ENCODE measurements at places on chromosomes 7 and 10.

DNA sequence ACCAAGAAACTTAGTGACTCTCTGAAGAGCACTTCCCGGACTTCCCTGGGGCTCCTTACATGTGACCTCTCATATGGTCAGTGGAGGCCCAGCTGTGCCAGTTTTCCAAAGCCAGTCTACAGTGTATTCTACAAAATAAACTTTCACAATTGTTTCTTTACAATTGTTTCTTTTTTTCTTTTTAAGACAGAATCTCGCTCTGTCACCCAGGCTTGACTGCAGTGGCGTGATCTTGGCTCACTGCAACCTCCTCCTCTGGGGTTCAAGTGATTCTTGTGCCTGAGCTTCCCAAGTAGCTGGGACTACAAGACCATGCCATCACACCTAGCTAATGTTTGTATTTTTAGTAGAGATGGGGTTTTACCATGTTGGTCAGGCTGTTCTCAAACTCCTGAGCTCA lies 25.9 kb downstream of the CYP17A1 start:
- no peak for DNase-seq

- DNase-seq, result no peak
These were observed 336.8 kb downstream of the LRRTM3 start for GRCh38 chr10:67262675-67263074.

DNA sequence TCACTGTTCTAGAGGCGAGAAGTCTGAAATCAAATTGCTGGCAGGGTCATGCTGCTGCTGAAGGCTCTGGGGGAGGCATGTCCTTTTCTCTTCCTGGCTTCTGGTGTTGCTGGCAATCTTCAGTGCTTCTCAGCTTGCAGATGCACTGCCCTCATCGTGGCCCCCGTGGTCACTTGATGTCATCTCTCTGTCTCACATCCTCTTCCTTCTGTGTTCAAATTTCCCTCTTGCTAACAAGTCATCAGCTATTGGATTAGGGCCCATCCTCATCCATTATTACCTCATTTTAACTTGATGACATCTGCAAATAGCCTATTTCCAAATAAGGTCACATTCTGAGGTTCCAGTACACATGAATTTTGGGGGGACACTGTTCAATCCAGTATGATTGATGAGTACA lies 36.6 kb upstream of the SRGN start:
- peak; percentile 72 for DNase-seq

DNA sequence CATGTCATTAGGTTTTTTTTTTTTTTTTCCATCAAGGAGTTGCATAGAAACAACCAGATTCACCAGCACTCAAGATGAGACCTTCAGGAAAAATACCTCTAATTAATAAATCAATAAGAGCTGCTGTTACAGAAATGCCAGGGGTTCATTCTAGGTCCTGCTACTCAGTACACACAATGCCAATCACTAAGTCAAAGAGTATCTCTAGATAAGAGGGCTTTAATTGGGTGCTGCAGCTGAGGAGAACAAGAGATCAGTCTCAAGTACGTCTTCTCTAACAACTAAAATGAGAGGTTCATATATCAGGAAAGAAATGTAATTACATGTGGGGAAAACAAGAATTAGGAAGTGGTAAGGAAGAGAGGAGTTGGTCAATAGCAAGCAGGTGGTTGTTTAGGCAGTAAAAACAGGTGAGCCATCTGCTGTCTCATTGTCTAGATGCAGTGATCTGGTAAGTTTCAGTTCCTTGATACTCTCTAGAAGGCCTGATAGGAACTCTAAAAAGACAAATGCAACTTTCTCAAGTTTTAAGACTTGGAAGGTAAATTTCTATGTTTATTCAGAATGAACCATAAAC lies 272.9 kb upstream of the ZWINT start:
- DNase-seq, result no peak

- no peak for DNase-seq
These were observed 49.7 kb downstream of the BZW2 start for GRCh38 chr7:16695621-16696237.

DNA sequence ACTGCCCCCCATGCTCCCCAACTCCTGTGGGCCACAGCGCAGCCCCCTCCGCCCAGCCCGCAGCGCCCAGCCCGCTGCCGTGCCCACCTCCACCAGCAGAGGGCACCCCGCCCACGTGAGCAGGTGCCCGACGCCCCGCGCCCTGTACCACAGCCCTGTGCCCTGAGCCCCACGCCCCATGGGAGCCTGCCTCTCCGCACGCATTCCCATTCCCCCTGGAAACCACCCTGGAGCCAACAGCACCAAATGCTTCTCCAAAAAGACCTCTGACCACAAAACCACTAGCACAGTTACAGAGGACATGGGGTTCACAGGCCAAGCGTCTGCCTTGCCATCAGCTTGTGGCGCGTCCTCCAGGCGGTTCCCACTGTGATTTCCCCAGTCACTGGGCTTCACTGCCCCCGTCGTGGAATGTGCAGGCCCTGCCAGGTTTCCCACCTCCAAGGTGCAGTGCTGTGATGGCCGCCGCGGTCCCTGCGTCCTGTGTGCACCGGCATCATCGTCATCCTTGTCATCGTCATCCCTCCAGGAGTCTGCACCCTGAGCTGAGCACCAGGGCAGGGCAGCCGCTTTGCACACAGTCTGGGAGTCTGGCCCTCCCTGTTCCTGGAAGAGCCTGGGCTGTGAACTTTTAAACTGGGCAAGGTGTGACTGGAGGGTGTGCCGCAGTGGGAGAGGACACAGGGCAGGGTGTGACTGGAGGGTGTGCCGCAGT lies 61.7 kb downstream of the PWWP2B start:
- DNase-seq, result peak; percentile 64

DNA sequence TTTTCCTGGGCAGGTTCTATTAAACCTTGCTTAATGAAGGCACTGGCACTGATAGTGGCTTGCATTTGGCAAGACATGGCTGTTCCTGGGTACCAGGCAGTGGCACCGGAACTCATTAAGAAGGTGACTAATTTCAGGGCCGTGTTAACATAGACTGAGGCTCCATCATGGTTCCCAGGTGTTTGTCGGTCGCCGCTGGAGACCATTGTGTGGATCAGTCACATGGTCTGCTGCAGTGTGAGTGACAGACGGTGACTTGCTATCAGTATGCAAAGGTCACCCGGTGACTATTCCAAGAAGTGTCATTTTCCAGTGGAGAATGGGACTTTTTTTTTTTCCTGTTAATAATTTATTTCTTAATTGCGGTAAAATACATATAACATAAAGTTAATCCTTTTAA lies 106.3 kb downstream of the INSYN2A start:
- DNase-seq, result no peak

DNA sequence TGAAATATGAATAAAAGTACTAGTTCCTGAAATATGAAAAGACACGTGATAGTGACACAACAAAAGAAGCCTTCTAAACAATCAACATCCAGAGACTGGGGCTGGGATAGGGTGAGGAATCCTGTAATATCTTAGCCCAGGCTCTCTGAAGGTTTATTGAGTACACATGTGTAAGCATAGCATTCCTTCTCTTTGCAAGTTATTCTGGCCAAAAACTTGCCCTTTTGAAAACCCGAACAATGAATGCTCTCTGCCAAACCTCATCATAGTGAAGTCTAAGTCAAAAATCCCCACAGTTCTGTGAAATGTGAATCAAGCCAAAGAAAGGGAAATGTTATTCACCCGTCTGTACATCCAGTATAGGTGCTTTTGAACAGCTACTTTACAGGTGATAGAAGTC lies 11.6 kb downstream of the SEMA3D start:
- DNase-seq, result no peak

- no peak for DNase-seq
These were observed 36.1 kb downstream of the AGMO start for GRCh38 chr7:15525652-15526263.

- DNase-seq, result peak; percentile 60
These were observed 7.3 kb downstream of the FGFBP3 start for GRCh38 chr10:91901784-91902677.

DNA sequence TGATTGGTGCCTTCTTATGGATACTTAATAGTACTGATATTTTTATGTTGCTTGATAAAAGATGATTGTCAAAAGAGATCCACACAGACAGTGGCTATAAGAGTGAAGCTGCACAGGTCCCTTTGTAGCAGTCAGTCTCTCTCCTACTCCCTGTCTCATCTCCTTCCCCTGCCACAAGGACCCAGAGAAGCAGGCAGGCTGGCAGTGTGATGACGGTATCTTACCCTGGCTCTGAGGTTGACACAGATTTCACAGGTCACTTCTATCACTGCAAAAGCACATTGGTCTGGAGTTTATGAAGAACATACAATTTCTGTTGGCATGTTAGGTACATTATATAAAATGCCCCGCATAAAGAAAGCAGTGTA lies 64.4 kb upstream of the AHR start:
- DNase-seq, result peak; percentile 62

GRCh38 chr10:110003524-110003885 lies 4.3 kb upstream of the ADD3 start:
- DNase-seq, result no peak

DNA sequence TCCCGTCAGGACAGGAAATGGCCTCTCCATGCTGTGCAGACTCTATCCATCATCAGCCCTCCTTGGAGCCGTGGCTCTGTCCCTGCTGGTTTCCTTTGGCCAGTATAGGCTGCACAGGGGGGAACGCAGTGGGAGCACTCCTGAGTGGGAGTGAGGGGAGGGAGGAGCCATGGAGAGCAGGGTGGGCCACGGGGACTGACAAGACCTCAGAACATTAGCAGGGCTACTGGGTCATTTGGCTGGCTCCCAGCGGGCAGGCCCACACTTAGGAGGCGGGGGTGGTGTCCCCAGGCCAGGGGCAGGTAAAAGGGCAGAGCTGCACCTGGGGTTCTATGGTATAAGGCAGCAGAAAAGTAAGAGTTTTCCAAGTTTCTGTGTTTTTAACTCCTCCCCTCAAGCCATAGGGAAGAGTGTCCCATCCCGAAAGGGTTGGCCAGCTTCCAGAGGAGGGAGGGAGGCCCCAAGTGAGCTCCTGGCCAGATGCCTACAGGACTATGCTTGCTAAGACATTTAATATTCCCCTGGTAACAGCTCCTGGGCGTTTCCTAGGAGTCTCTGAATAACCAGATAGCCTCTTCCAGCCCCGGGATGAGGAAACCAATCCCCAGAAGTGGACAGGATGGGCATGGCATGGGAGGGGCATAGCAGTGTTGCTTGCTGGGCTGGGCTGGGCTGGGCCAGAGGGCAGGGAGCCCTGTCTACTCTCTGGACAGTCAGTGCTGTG lies 5.5 kb upstream of the OPN4 start:
- DNase-seq, result no peak

- no peak for DNase-seq
These were observed at the start of gene PTF1A for GRCh38 chr10:23191764-23192711. PTF1A (plus strand) TSS chr10:23192312; CDS start chr10:23192531, 219 bp downstream.

- DNase-seq, result no peak
These were observed 121.2 kb upstream of the FOXP2 start for GRCh38 chr7:114293289-114294012.

DNA sequence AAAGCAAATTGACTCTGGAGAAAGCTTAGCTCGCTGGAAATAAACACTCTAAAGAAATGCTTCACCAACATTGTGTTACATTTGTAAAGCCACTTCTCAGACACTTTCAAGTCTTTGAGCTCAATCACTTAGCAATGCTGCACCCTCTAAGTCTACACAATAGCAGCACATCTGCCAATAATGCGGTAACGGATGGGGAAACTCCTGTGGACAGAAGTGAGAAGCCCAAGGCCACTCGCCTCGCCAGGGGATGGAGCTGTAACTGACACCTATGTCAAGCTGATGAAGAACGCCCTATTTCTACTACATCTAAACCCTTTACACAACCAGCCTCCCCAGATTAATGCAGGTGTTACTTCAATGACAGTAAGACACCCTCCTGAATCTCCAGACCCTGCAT lies 167.7 kb downstream of the SFMBT2 start:
- peak; percentile 27 for DNase-seq

- peak; percentile 50 for DNase-seq
These were observed 27.2 kb downstream of the IKZF1 start for GRCh38 chr7:50331564-50332208.

DNA sequence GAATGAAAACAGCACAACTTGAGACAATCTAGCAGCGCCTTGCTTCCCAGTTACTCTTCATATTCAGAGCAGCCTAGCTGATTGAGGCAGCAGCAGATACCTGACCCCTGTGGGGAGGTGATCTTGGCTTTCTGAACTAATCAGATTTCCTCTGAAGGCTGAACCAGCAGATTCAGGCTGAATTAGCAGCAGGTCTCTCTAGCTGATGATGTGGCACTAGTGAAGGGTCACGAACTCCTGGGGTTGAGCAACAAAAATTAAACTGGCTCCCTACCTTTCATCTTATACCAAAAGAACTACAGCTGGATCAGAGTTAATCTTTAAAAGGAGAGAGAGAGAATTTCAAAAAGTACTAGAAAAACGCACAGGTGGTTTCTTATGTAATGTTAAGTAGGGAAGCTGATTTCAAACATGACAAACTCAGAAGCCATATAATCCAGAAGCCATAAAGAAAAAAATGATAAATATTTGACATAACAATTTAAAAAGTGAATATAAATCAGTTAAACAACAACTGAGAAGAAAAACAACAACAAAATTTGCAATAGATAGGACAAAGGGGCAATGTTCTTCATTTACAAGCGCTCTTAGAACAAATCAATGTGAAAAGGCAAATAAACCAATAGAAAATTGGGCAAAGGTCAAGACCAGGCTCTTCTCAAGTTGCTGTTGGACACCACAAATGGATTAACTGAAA lies 13.5 kb downstream of the SLC25A13 start:
- DNase-seq, result no peak

DNA sequence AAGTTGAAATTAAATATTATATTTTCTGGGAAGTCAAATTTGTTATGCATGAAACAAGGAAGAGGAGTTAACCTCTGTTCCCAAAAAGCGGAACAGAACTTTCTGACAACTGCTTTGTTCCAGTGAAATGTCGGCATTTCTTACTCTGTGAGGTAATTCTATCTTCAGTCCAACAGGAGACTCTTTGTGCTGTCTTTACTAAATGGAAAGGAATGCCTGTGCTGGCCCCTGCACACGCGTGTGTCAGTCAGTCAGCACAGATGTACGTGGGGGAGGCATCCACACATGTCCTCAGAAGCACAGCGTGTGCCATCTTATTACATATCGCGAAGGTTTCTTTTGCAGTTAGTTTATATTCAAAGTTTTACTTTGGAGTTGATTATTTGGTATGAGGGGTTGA lies 37.5 kb downstream of the NET1 start:
- DNase-seq, result no peak

- DNase-seq, result no peak
These were observed 24.3 kb upstream of the DOCK1 start for GRCh38 chr10:126880926-126881325.

- DNase-seq, result peak; percentile 76
These were observed 63.7 kb downstream of the ZNRF2 start for GRCh38 chr7:30348083-30348560.

Data from CD4-positive, alpha-beta T cell treated with Interleukin-1 beta for 1 hour (primary cell).